CD4-positive, alpha-beta T cell treated with Interleukin-1 beta for 1 hour (primary cell): ENCODE measurements at places on chromosomes 11 and 22.

- no peak for DNase-seq
Observed at GRCh38 chr11:96447208-96448110, 57.6 kb downstream of the JRKL start.

DNA sequence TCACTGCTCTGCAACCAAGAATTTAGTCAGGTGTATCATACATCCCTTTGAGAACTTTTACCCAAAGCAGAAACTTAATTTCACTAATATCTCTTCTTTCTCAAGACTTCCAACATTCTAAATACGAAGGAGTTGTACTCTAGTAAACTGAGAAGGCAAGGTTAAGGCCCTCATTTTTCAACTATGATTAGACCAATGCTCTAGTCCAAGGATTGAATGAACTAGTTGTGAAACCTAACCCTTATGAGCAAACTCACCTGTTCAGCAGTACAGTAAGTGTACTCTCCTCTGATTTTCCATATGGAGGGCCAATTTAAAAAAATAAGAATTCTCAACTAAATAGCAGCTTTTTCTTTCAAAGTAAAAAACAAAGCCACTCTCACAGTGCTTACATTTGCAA, 180.0 kb upstream of the C11orf58 start:
- DNase-seq: no peak

- no peak for DNase-seq
Observed at GRCh38 chr11:122023614-122024250, 92.3 kb downstream of the BLID start.

GRCh38 chr22:47064416-47064815, 302.0 kb downstream of the TBC1D22A start:
- DNase-seq: no peak

- DNase-seq: no peak
Observed at GRCh38 chr22:30223303-30223702, 23.3 kb downstream of the LIF start.
